Fibroblast of the conjunctiva (primary cell): ENCODE measurements at places on chromosomes 6 and 20.
A peak's percentile ranks its signal among the peaks of the same experiment; 100 is the strongest.

DNA sequence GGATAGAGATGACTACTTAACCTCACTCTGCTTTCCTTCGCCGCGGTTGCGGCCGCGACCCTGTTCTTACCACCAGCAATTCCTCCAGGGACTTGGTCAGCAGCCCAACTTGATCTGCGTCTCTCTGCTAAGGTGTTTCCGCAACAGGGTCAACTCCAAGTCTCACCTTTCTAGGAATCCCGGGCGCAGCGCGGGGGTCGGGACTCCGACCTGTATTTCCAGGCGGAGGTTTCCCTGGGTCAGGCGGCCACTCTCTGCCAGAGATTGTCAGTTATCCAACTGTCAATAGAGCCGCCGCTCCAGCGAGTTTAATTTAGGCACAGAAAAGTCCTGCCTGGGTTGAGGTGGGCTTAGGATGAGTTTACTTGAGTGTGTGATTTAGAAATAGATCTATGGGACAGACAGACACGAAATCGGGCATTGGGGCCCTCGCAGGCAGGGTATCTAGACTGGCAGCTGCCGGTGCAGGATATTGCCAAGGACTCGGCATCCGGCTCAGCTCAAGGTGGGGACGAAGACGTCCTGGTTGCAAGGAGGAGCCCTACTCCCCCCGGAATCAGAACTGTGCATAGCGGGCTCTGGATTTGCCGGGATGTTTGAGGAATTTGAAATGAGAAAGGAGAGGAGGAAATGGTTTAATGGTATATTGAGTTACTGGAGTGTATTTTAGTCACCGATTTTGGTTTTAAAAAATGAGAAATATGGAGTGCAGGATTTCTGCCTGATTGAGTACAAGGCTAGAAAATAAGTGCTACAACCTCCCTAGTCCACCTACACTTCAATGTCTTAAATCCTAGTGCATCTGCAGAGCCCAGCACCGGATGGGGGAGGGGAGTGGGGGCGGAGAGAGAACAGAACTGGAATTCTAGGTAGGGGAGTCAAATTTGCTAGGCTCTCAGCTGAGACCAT, 23.7 kb downstream of the POM121L2 start:
- no peak for DNase-seq

GRCh38 chr20:59078231-59078630, 35.6 kb upstream of the PRELID3B start:
- DNase-seq: no peak

DNA sequence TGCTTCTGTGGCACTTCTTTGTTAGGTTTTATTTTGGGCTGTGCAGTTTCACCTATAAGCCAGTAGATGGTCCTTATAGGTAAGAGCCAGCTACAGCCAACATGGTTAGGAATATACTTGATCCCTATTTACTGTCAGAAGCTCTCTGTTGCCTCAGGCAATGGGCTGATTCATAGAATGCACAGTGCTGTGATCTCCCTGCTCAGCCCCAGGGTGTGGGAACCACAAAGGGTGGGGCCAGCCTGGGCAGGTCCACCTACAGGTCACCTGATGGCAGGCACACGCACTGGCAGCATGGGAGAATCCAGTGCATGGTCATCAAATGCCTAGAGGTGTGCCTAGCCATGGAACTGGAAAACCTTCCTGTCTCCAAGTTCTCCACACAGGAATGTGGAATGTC, 191.9 kb downstream of the MOXD1 start:
- no peak for DNase-seq

DNA sequence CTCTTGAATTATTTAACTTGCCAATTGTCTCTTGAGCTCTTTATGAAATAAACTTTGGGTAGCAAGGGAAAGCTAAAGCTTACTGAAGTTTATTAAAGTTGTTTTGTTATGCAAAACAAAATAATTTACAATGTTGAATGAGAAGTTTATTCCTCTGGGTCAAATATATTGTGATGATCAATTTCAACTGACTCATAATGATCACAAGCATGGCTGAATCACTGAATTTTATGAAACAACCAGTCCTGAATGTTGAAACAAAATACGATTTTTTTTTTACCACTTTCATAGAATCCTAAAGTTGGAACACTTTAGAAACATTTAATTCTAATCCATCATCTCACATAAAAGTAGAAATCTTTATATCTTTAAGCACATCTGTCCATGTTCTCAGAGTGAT, 110.3 kb downstream of the RWDD2A start:
- DNase-seq: no peak

GRCh38 chr6:38234934-38235682, 404.6 kb downstream of the BTBD9 start:
- no peak for DNase-seq

DNA sequence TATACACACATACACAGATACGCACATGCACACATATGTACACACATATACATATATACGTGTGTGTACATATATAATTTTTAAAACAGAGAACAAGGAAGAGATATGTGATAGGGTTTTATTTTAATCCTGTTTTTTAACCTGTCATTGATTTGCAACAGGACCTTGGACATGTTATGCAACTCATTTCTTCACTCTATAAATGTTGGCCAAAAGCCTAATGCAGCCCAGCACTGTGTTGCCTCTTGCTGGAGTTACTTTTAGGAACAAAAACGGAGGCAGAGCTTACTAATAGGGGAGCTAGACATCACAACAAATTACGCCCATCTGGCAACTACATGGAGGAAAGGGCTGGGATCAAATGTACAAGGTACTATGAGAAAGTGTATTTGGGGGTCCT, 179.9 kb upstream of the TAB2 start:
- peak; percentile 30 for DNase-seq

DNA sequence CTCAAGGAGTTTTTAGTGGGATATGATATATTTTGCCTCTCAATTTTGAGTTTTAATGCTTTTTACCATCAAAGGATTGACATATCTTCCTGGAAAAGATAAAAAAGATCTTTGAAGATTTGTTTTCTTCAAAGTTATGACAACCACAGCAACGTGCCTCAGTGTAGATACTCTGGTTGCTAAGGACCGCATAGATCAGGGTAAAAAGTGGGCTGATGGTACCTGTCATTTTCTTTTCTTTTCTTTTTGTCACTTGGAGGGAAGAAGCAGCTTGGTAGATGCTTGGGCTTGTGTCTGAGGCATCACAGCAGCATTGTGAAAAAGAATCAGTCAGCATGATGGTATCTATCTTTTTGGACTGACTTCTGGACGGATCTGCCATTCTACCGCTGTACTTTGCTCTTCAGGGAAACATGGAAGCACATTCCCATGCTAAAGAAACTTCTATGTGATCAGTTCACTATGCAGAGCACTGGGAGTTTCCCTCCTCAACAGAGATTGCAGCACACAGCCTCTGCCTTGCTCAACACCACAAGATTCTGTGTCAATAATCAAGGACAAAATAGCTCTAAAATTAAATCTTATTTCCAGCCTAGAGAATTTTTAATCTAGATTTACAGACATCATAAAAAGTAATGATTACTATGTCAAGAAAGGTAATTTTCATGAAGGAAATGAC, 54.8 kb upstream of the SGK1 start:
- DNase-seq: peak; percentile 62

- peak; percentile 17 for DNase-seq
Measured at GRCh38 chr6:125658759-125659431, 90.5 kb upstream of the HEY2 start.

DNA sequence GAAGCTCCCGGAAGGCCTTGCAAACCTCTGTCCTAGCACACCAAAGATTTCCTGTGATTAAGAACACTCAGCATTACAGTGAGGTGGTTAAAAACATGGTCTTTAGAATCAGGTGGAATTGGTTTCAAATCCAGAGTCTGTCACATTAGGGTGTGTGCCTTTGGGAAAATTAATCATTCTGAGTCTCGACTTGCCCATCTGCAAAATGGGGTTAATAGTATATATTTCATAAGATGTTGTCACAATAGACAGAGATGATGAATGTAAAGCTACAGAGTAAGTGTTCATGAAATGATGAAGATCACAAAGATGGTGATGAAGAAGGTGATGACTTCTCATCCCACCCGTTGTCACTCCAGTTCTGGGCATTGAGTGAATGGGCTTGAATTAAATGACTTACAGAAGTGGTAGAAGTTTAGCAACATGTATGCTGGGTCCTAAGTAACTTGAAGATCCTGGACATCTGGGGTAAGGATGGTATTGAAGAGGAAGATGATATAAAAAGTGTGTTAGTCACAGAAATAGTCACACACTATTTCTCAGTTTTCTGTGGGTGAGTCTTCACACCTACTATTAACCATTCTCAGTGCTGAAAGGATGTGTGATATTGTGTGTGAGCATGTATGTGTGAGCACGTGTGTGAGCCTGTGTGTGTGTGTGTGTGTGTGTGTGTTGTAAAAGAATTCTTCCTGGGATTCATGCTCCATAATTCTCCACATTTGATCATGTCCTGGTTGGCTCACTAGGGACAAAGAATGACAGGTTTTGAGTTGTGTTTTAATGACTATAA, 28.0 kb upstream of the NEDD9 start:
- DNase-seq: no peak

DNA sequence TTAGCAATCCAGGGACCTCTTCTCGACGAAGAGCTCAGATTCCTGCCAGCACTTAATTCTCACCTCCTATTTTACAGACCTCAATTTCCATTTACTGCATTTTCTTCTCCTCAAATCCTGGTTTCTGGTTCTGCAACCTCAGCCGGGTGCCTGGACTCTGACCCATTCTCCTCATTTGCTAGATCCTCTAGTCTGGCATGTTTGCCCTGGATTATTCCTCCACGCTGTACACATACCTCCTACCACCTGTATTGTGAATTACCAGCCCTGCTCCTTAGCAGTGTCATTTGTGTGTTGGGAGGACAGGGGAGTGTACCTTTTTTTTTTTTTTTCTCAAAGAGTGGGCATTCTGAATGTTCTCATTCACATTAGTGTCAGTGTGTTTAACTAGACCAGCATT, 204.4 kb downstream of the ZMYND8 start:
- no peak for DNase-seq

- no peak for DNase-seq
Measured at GRCh38 chr6:659716-660581, 3.0 kb upstream of the HUS1B start.

GRCh38 chr6:137806914-137807682, 60.0 kb upstream of the TNFAIP3 start:
- DNase-seq: no peak

DNA sequence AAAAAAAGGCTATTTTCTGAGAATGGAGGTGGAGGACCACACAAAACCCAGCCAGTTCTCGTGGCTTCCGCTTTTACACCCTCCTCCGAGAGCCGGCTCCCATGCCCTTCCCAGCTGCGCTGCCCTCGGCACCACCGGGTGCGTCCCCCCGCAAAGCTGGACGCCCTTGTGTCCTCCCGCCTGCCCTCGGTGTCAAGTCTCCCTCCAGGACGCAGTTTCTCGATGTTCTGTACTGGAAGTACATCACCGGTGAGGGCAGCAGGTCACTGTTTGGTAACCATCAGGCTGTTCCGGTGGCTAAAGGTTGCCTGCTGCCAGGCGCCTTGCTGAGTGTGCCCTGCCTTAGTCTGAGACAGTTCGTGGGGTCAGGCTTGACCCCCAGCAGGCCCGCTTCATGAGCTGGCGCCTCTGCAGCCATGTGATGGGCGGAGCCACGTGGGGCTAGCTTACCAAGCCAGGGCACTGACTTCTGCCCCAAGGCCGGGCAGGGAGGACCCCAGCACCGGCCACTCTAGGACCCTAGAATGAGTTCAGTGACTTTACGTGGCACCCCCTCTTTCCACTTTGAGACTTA, 34.6 kb downstream of the RREB1 start:
- DNase-seq: no peak

DNA sequence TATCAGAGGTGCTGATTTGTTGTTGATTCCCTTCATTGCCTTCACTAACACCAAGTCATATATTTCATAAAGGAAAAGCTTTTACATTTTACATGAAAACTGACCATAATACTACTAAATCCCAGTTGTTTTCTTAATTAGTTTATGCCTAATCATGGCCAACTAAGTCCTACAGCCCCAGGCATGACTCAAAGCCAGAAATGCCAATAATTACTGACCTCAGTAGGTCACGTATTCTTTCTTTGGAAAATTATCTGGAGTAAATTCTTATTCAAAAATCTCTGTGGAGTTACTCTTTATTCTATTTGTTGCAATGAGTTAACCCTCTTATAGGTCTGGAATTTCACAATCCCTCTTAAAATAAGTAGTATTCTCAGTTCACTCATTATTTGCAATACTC, 13.5 kb upstream of the MYB start:
- no peak for DNase-seq

DNA sequence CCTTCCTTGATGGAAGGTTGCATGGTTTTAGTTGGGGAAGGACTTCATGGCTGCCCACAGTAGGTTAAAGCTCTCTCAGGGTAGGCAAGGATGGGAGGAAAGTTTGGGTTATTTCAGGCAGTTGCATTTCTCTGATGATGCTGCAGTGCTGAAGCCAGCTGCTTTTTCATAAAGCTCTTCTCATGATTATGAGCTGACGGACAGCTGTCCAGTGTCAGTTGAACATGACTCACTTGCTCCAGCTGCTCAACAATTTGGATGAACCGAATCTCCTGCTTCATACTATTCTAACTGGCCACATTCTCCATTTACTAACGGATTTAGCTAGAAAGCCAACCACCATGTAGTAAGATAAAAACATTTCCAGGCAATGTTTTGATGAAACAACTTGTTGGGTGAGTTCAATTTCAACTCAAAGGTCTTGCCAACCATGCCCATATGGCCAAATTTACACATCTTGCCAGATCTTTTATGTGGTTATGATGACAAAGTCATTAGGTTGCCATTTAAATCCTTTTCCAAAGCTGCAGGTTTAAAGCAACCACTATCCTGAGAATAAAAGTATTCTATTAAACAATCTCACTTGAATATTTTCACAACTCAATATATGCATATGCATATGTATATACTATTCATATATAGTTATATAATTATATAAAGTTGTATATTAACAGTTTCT, 125.9 kb downstream of the HS3ST5 start:
- DNase-seq: no peak

GRCh38 chr6:138161088-138161337, 726 bp upstream of the ARFGEF3 start:
- no peak for DNase-seq

DNA sequence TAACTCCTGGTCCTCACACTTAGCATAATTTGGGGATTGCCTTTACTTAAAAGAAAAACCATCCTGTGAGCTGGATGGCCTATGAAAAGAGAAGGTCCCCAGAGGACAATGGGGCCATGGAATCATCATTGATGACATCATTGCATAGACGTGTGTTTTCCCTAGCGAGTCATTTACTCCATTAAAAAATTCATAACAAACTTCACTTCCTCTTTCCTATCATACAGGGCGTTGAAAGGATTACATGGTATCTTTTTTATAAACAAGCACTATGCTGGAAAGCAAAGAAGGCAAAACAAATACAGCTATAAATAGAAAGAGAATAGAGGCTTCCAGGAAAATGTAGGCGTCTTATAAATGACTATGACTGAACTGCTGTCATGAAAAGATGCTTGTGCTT, 11.3 kb upstream of the COL12A1 start:
- DNase-seq: no peak

- DNase-seq: no peak
Measured at GRCh38 chr6:130204322-130204721, 18.4 kb downstream of the SAMD3 start.

GRCh38 chr6:100217225-100218012, 223.4 kb upstream of the MCHR2 start:
- no peak for DNase-seq
